ENCODE measurements at places on chromosomes 5 and 9.

GRCh38 chr5:120405923-120406322 lies 58.2 kb upstream of the PRR16 start:
- peak; percentile 80 for DNase-seq

- peak; percentile 27 for DNase-seq
These were observed 150.1 kb downstream of the KDM4C start for GRCh38 chr9:6907772-6908381.

GRCh38 chr5:115231598-115231997 lies 31.1 kb downstream of the PGGT1B start:
- no peak for DNase-seq

GRCh38 chr9:128419061-128419925 lies 1.4 kb upstream of the CERCAM start:
- DNase-seq, result no peak

DNA sequence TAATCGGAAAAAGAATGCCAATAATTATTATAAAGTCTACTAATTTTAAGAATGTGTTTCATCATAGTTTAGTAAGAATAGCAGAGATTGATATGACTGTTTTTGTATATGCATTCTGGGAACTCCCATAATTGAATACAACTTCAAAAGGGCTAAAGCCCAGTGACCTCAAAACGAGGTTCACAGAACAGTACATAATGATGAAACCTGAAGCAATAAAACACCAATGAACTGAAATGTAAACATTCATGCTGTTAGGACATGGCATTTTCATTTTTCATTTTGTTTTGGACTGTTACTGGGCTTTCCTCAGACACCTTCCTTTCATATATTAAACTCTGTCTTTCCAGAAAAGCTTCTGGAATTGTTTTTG lies 684 bp upstream of the JMY start:
- peak; percentile 20 for DNase-seq

- DNase-seq, result no peak
These were observed 46.3 kb upstream of the CNTLN start for GRCh38 chr9:17088566-17088965.

DNA sequence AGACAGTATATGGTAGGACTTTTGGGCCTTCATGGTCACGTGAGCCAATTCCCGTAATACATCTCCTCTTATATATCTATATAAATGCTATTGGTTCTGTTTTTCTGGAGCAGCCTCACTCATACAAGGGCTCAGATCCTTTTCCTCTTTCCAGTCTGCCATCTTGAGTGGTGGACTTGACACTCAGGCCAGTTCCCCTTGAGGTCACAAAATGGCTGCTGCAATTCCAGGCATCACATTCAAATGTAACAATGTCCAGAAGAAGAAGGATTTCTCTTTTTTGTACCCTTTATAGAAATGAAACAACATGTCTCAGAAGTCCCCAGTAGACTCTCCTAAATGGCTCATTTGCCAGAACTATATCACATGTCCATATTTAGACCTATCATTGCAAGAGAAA lies 4.5 kb downstream of the GPR150 start:
- no peak for DNase-seq

DNA sequence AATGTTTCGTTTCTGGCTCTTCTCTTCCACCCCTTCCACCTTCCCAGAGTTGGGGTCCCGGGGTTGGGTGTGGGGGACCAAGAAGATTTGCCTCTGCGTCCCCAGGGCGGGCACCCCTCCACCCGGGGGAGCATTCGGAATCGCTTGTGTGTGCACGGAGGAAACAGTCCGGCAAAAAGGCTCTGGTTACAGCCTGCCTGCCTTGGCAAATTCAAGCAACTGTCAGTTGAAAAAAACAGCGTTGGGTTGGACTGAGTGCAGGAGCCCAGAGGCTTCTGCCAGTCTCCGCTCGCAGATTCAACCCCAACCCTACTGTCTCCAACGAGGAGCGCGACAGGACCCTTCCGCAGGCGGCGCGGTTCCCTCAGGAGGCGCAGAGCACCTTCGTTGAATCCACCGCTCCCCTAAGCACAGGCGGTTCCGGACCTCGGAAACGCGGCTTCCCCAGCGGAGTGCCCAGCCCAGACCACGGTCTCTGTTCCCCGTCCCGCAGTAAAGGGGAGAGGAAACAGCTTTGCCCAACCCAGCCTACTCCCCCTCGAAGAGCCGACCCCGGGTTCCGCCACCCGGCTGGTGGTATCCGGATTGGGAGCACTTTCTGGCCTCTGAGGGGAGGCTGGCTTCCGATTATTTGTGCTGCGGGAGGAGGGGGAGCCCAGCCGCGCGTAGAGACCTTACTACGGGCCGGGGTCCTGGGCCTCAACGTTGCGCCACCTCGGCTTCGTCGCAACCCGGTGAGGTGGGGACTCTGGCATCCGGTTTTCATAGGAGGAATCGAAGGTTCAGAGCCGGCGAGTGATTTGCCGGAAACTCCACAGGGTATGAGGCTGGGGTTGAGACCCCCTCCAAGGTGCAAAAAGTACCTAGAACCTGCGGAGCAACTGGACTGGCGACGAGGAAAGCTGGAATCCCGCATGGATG lies 9.6 kb downstream of the LHX6 start:
- no peak for DNase-seq

GRCh38 chr5:135971701-135972100 lies 16.9 kb upstream of the LECT2 start:
- no peak for DNase-seq

- no peak for DNase-seq
These were observed 258.7 kb upstream of the RASA1 start for GRCh38 chr5:87008751-87009560.

GRCh38 chr9:110928599-110928998 lies 109.7 kb downstream of the LPAR1 start:
- DNase-seq, result peak; percentile 36

DNA sequence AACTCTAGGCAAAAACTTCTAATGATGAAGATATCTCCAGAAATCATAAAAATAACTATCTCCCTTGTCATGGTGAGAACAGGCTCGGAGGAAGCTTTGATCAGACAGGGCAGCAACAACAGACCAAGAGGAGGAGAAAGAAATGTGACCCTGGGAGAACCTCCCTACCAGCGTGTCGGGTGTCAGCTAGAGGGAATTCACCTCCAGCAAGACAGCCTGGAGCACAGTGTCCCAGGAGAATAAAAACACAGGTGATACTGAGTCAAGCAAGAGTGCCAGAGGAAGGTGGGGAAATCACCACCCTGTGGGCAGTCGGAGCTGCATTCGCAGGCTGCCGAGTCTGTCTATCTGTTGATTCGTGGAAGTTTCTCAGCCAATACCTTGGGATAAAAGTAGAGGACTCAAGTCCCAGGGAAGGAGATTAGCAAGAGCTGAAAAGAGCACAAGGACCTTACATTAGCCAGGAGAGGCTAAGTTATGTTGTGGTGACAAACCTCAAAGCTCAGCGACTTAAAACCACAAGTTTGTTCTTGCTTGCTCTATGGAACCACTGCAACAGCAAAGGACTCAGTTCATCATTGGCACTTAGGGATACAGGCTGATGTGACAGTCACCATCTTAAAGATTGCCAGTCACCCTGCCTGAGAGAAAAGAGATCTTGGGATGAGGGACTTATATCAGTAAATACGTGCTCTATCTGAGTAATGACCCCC lies 598.3 kb downstream of the CCDC171 start:
- DNase-seq, result no peak

- no peak for DNase-seq
These were observed 49.1 kb downstream of the NDST1 start for GRCh38 chr5:150556859-150557508.

GRCh38 chr9:71796100-71796767 lies 27.9 kb upstream of the CEMIP2 start:
- DNase-seq, result no peak

DNA sequence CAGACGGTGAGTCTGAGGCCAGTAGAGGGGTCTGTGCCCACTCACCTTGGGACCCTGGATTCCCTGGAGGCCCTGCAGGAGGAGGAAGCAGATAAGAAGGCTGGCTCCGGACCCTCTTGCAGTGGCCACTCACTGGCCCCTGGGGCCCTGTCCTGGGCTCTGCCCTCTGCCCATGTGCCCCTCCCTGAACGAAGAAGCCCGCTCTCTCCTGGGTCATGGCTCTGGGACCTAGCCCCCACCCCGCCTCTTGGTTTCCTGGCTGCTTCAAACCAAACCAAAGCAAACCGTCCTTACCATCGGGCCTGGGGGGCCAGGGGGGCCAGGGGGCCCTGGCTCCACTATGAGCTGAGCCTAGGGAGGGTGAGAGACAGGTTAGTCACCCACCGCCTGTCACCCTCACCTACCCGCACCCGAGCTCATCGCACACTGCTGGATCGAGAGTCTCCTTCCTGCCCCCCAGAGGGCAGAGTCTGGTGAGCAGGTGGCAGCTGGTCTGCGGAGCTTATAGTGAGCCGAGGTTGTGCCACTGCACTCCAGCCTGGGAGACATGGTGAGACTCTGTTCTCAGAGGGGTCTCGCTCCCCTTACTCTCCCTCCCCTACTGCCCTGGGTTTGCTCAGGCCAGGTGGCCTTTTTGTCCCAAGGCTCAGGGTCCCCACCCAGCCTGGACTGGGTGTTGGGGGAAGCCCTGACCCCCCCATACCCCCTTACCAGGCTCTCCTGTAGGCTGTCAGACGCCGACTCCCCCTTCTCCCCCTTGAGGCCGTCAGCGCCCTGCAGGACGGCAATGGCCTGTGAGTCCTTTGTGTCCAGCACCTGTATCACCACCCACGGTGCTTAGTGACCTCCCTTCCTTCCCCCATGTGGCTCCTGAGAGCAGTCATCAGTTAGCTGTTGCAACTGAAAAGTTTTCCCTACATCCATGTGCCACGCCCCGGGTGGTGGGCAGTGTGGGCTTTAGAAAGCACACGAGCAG lies 15.2 kb upstream of the PHYKPL start:
- no peak for DNase-seq

GRCh38 chr5:52041842-52042241 lies 658.6 kb downstream of the ISL1 start:
- no peak for DNase-seq

- no peak for DNase-seq
These were observed 54.1 kb downstream of the OSMR start for GRCh38 chr5:38899936-38900335.

DNA sequence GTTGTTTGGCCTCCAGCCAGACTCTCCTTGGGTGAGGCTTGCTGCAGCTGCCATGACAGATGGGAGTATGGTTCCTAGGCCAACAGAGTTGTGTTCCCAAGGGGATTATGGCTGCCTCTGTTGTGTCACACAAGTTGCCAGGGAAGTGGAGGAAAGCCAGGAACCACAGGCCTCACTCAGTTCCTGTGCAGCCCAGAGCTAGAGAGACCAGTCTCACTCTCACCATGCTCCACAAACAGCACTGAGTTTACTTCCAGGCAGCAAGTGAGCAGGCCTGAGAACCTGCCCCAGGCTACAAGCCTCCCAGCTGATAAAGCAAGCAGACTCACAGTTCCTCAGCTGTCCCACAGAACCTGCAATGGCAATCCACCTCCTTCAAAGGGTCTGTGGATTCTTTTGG lies 273.6 kb upstream of the TAS2R1 start:
- peak; percentile 18 for DNase-seq

- DNase-seq, result no peak
These were observed 816.1 kb upstream of the C9orf72 start for GRCh38 chr9:28389411-28389810.

DNA sequence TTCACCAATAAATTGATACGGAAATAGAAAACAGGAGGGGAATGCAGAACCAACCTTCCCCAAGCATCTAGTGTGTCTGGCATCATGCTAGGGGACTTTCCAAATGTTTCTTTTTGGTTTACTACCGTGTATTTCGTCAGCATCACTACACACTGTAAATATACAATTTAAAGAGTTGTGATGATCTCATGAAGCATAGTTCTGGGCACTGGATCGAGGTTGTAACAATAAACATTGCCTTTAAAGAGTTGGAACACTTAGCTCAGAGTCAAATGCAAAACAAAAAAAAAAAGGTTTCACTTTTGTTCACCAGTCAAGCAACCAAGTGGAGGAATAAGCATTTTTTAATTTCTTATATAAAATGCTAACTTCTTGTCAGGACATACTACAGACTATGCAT lies 2.9 kb upstream of the SCAI start:
- DNase-seq, result no peak

GRCh38 chr9:88312045-88312444 lies 76.2 kb upstream of the SPIN1 start:
- DNase-seq, result no peak

DNA sequence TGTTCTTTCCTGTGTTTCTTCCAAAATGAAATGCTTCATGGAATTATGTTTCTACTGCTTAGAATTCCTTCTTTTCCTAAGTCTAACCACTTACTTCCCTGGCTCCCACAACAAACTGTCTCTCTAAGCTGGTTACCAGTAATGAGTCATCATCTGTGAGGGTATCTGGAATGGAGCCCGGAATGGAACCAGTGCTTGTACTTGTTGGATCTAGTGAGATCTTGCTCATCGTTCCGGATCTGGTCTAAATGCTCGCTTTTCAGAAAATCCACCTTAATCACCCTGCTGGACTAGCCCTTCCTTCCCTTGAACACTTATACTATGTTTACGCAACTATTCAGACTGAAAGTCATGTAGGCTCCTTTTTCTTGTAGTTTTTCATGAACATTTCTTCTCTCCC lies 184.8 kb downstream of the PBX3 start:
- peak; percentile 99 for DNase-seq

GRCh38 chr9:13804532-13804931 lies 509.4 kb downstream of the NFIB start:
- DNase-seq, result peak; percentile 12

All from bronchial epithelial cell (primary cell).